GM10248 (cell line): ENCODE measurements at places on chromosomes 13 and 19.

DNA sequence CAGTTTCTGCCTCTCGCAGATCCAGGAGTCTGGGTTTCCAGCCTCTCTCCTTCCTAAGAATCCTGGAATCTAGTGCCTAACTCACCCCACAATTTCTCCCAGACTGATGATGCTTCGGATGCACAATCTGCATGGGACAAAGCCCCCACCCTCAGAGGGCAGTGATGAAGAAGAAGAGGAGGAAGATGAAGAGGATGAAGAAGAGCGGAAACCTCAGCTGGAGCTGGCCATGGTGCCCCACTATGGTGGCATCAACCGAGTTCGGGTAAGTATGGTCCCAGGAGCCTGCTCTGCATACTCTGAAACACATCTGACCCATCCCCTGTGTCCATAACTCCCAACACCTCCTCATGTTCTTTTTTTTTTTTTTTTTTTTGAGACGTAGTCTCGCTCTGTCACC is 796 bp downstream of the GRWD1 start:
- DNase-seq: no peak

DNA sequence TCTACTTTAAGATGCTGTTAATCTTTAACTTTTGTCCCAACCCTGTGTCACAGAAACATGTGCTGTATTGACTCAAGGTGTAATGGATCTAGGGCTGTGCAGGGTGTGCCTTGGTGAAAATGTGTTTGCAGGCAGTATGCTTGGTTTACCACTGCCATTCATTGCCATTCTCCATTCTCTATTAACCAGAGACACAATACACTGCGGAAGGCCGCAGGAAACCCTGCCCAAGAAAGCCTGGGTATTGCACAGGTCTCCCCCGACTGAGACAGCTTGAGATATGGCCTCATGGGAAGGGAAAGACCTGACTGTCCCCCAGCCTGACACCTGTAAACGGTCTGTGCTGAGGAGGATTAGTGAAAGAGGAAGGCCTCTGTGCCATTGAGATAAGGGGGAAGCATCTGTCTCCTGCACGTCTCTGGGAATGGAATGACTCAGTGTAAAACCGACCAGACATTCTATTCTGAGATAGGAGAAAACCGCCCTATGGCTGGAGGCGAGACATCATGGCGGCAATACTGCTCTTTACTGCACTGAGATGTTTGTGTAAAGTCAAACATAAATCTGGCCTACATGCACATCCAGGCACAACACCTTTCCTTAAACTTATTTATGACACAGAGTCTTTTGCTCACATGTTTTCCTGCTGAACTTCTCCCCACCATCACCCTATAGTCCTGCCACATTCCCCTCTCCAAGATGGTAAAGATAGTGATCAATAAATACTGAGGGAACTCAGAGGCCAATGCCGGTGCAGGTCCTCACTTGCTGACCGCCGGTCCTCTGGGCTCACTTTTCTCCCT is 13.1 kb upstream of the ZNF888 start:
- DNase-seq: no peak

DNA sequence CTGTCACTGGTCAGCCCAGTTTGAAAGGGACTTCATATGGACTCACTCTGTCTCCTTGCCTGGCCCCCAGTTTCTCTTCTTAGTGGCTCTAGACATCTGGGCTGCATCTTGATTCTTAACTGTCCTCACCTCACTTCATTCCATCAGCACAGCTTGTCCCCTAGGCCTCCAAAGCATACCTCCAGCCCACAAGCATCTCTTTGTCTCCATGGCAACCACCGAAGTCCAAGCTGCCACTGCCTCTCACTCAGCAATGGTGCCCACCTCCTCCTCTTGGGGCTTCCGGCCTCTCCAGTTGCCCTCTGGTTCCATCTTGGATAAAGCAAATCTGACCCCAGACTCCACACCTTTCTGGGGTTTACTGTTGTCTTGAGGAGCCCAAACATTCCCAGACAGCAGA is 9.9 kb upstream of the KLHL26 start:
- no peak for DNase-seq

DNA sequence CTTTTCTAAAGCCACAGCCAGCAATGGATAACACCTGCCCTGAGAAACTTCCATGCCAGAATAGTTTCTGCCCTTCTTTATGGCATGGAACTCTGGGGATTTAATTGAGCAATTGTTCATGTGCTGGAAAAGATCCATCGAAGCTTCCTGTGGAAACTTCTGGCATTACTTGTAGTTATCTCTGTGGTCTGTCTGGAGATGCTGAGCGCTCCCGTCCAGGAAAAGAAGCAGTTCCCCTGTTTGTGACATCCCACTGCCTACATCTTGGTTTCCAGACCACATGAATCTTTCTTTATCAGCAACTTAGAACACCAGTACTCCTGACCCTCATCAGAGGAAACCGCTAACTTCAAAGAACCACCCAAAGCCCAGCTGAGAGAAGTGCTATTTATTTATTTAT is 24.6 kb downstream of the FLT1 start:
- DNase-seq: no peak

DNA sequence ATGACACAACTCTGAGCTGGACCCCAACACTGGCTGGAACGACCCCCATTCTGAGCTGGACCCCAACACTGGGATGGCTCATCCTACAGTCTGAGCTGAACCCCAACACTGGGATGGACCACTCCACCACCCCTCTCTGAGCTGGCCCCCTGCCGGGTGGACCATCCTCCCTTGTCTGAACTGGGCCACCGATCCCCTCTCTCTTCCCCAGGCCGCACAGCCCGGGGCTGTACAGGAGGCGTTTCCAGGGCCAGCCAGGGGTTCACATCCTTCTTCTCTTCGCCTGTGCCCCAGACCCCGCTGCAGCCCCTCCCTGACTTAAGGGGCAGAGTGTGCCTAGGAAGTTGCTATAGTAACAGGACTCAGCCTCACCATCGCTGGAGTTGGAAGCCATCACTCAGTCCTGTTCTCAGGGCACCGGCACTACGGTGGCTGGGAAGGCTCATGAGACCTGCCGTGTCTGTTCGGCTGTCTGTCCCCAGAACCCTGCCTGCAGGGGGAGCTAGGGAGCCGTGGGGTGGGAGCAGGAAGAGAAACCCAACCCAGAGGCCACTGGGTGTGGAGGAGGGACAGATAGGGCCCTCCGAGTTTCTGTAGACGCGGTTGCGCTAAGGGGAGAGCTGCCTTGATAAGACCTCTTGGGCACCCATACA is 3.7 kb downstream of the PRKACA start:
- no peak for DNase-seq

- DNase-seq: no peak
Measured at GRCh38 chr19:1252821-1253513, 4.6 kb downstream of the MIDN start.

GRCh38 chr19:30360376-30361106 is 11.6 kb upstream of the ZNF536 start:
- DNase-seq: no peak

GRCh38 chr19:30135797-30136196 is 193.8 kb downstream of the URI1 start:
- no peak for DNase-seq

DNA sequence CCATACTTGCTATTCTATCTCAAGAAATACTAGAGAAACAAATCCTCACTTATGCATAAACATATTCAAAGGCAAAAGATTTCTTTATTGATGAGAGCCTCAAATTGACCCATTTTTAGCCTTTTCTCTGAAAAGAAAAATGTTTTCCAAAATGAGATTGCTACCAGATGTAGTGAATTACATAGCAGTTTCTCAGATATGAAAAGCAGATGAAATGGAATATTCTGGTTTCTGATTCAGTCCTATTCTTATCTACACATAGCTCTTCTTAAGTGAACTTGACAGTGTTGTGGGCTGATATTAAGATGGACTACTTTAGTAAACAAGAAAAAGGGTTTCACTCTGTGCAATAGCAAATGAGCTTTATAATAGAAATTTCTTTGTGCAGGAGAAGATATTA is 183.5 kb downstream of the DNAJC15 start:
- no peak for DNase-seq

GRCh38 chr13:24747248-24748060 is 16.5 kb upstream of the RNF17 start:
- DNase-seq: no peak

DNA sequence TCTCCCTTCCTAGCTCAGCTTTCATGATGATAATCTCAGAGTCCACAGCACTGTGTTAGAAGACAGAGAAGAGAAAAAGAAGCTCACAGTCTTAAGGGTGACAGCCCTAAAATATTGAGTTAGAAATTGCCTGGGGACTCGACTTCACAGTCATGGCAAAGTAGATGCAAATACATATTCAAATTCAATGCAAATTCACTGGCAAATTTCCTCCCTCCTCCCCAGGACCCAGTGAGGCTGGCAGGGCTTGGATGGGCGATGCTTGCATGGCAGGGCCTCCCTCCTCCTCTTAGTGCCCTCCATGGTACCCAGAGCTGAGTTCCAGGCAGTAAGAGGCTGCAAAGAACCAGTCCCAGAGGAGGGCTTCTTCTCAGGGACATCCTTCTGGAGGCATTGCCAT is 115.6 kb upstream of the UQCRFS1 start:
- DNase-seq: no peak
